SK-MEL-5 (cell line): ENCODE measurements at places on chromosomes 16 and 17. TPM values are rescaled to one million over a fixed set of nuclear protein-coding genes. Genes with fewer than 3 reads are reported as not detected.

Gene NME4
- total RNA-seq: 176 and 197 TPM in 2 replicates

Gene GRB7
- 0.11 TPM in 1 of 2 replicates, not detected in the other for total RNA-seq

GRCh38 chr17:77690271-77691161 is 268.0 kb upstream of the TNRC6C start:
- DNase-seq: no peak

GRCh38 chr17:28575126-28575795 is 1.4 kb downstream of the ALDOC start:
- no peak for DNase-seq

- no peak for DNase-seq
These were observed 66.8 kb downstream of the MARCHF10 start for GRCh38 chr17:62741290-62741689.

GRCh38 chr17:28828294-28829040 is 14.1 kb downstream of the FAM222B start:
- DNase-seq: no peak

DNA sequence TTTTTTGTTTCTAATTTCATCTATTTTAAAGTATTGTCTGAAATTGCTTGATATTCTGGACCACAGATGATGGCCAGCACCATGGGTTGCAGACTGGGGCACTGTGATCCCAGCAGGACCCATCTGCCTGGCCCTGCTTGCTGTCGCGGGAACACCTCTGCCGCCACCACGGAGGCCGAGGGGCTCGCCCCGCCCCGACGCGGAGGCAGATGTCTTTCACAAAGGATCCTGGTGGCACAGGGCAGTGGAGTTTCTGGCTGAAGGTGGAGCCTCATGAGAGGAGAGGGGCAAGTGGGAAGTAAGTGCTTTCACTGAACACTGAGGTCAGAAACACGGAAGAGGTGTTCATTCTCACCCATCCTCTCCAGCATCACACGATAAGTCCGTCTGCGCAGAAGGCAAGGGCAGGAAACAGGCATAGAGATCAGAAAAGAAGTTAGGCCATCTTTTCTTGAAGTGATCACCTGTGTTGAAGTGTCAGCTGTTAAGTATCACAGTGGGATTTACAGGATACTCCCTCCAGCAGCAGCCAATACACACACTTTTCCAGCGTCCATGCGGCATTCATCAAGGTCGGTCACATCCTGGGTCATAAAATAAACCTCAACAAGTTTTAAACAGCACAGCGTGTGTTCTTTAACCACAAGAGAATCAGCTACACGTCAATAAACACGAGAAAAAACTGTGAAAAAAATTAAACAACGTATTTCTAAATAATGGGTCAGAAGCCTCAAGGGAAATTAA is 194.5 kb downstream of the RPTOR start:
- DNase-seq: no peak

Gene CD300LB
- total RNA-seq: not detected in 2 replicates

Gene C17orf100
- total RNA-seq: 1.2 and 1.5 TPM in 2 replicates

DNA sequence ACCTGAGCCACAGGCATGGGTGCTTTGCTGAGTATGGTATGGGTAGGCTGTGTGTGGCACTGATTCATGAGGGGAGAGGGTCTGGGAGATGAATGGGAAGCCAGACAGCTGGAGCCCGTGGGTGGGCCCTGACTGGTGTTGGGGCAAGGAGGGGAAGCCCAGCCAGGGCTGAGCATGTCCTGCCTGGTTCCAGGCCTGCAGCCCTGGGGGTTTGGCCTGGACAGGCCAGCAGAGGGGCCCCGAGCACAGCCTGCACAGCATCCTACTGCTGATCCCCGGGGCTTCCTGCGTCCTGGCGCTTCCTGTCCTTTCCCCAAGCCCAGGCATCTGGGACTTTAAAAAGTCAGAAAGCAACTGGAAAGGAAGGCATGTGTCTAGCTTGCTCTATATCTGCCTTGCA is 4.6 kb upstream of the MVD start:
- no peak for DNase-seq

DNA sequence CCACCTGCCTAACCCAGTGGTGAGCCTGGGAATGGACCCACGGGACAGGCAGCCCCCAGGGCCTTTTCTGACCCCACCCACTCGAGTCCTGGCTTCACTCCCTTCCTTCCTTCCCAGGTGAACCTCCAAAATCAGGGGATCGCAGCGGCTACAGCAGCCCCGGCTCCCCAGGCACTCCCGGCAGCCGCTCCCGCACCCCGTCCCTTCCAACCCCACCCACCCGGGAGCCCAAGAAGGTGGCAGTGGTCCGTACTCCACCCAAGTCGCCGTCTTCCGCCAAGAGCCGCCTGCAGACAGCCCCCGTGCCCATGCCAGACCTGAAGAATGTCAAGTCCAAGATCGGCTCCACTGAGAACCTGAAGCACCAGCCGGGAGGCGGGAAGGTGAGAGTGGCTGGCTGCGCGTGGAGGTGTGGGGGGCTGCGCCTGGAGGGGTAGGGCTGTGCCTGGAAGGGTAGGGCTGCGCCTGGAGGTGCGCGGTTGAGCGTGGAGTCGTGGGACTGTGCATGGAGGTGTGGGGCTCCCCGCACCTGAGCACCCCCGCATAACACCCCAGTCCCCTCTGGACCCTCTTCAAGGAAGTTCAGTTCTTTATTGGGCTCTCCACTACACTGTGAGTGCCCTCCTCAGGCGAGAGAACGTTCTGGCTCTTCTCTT is 2.6 kb upstream of the STH start:
- DNase-seq: no peak

Gene BMERB1
- 8.7 and 12.4 TPM in 2 replicates for total RNA-seq

- DNase-seq: no peak
These were observed 53.7 kb downstream of the PLD6 start for GRCh38 chr17:17152385-17152784.

- no peak for DNase-seq
These were observed 31.9 kb downstream of the CACNG1 start for GRCh38 chr17:67076290-67076689.

- peak; percentile 82 for DNase-seq
These were observed 59.4 kb downstream of the NUP93 start for GRCh38 chr16:56789360-56789759.

GRCh38 chr17:73250851-73251640 is 10.6 kb downstream of the CPSF4L start:
- no peak for DNase-seq

DNA sequence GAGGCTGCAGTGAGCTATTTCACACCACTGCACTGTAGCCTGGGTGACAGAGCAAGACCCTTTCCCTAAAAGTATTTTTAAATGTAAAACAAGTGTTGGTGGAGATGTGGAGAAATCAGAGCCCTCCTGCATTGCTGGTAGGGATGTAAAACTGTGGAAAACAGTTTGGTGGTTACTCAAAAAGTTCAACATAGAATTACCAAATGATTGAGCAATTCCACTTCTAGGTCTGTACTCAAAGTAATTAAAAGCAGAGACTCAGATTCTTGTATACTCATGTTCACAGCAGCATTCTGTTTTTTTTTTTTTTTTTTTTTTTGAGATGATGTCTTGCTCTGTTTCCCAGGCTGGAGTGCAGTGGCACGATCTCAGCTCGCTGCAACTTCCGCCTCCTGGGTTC is 141.8 kb downstream of the PITPNC1 start:
- no peak for DNase-seq

DNA sequence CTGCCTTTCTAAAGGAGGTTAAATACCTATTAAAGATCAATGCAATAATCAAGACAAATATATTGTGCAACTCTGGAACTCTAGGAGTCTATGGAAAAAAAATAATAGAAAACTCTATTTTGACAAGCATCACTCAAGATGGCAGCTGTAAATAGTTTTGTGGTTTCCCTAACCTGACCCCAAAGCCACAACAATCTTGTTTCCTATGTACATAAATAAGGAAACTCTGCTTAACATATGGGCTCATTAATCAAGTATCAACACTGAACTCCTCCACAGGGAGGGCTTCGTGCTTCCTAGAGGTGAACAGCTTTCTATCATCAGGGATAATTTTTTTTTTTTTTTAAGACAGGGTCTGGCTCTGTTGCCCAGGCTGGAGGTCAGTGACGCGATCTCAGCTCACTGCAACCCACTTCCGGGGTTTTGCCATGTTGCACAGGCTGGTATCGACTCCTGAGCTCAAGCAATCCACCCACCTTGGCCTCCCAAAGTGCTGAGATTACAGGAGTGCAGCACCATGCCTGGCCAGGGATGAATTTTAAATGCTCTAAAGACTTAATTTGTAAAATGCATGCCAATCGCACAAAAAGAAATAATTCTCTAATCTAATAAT is 42.5 kb downstream of the ARHGAP17 start:
- no peak for DNase-seq

GRCh38 chr17:68704871-68705713 is 103.9 kb upstream of the FAM20A start:
- no peak for DNase-seq

DNA sequence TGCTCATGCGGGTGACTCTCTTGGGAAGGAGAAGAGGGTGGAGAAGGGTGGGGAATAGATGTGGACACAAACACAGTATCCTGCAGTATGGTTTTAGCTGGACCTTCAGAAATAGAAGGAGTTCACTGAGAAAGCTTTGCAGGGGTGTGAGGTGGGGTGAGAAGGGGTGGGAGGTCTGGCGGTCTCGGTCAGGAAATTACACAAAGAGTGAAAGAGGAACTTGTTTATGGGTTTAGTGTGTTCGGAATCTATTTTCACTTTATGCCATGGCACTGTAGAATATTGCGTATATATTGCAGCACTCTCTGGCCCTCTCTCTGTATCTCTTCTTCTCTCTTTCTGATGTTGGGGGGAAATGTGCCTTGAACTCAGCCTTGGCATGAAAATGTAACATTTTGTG is 148.2 kb upstream of the GOT2 start:
- no peak for DNase-seq

- no peak for DNase-seq
These were observed 8.7 kb downstream of the ENDOV start for GRCh38 chr17:80423536-80424225.

DNA sequence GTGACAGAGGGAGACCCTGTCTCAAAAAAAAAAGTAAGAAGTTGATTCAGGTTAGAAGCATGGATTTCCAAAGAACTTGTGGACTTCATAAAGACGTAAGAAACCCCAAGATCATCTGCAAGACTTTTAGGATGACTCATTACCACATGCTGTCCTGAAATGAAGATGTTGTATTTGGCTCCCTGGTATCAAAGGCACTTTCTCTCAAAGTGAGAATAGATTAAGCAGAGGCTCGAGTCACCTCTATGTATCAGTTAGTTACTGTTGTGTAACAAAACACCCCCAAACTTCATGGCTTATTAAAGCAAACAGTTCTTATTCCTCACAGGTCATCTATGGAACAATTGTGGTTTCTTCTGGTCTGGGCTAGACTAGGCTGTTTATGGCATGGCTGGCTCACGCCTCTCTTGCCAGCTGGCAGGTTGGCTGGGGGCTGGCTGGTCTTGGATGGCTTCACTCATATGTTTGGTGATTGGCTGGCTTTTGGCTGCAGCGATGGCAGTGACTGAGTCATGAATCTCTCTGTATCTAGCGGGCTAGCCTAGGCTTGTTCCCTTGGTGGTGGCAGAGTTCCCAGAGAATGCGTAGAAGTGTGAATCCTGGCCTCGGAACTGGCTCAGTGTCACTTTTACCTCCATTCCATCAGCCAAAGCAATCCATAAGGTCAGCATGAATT is 60.4 kb upstream of the MSI2 start:
- no peak for DNase-seq

- DNase-seq: peak; percentile 51
These were observed 9.8 kb upstream of the IL17C start for GRCh38 chr16:88628512-88628974.

Gene CALB2
- 0.45 and 0.67 TPM in 2 replicates for total RNA-seq

- DNase-seq: no peak
These were observed 221.7 kb upstream of the HSBP1 start for GRCh38 chr16:83586036-83586435.

Gene C17orf50
- total RNA-seq: not detected in 2 replicates

Gene CLEC18A
- total RNA-seq: 0.32 and 0.37 TPM in 2 replicates

DNA sequence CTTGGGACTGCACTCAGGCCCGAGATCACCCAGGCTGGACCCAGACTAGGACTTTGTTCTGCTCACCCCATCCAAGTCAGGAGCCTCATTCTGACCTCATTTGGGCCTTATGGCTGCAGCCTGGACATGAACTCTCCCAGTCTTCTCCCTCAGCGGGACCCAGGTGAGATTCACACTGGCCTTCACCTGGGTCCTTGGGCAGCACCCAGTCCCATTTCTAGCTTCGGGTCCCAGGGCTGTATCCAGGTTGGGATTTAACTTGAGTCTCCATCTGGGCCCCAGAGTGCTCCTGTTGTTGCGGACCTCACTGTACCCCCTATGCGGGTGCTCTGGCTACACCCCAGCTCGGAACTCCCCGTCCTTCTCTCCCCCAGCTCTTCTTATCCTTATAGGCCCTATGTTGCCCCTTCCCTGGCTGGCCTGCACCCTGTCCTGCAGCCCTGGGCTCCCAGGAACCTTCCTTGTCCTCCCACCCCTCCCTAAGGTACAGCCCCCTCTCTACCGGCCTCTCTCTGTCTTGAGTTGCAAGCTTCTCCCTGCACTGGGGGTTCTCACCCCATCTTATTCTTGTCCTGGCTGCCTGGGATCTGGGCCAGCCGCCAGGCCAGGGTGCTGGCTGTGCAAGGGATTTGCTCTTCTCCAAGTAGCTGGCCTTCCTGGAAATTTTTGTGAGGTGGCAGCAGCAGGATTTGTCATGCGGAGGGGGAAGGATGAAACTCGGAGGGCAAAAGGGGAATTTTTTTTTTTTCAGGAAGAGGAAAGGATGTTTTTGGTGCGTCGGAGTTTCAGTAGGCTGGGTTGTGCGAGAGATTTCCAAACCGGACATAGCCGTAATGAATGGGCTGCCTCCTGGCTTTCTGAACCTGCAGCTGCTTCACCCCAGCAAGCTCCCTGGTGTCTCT is 904 bp downstream of the MAP2K3 start:
- DNase-seq: no peak

Gene SLFN12L
- total RNA-seq: not detected in 2 replicates

Gene ATP6V0D1
- 145 and 151 TPM in 2 replicates for total RNA-seq

DNA sequence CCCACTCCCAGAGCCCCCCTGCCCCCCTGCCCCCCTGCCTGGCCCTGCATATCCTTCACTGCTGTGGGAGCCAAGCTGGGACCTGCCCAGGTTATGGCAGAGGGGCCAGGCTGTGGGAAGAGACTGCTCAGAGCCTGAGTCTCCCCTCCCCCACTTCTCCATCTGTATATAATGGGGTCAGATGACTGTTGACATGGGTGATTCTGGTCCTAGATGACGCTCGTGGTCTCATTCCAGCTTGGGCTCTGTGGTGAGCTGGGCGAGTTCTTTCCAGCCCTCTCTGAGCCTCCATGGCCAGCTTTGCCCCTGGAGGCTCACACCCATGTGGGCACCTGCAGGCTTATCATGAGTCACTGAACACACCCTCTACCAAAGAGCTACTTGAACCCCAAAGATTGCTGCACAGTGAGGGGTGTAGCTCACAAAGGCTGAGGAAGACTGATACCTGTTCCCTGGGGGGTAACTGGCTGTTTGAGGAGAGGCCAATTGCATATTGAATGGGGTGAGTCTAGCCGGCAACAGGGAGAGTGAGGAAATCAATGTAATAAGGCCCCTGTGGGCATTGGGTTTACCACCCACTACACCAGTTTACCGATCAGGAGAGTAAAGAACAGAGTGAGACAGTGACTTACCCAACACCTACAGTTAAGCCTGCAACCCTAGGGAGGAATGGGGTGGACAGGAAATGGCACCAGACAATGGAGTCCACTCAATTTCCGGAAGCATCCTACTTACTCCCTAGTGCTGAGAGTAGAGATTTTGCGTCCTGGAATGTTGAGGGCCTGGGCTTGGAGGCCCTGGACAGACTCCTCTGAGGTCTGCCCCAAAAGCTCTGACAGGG is 4.2 kb upstream of the SREBF1 start:
- peak; percentile 69 for DNase-seq

Gene RNF112
- total RNA-seq: not detected in 2 replicates
